ENCODE measurements at places on chromosomes 11 and 22.

DNA sequence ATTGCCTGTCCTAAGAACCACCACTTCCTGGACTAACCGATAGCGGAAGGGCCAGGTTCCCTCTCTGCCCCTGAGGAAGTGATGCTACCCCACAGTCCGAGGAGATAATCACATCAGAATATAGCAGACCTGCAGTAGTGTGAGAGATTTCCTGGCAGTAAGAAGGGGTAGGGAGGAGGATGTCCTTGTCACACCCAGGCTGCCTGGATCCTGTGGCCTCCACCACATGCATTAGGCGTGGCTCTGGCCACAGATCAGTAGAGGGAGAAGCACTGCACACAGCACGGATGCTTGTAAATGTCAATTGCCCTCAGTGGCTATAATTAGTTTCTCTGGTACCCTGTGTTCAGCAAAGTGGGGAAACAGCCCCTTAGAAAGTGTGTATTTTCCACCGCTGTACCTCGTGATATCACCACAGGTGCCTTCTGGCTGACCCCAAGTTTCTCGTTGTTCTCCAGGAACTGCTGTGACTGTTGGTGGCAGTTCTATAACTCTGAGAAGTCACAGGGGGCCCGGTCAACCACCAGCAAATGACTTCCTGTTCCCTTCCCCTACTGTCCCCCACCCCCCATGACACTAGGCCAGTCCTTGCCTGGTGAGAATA lies 61.8 kb downstream of the UBASH3B start:
- DNase-seq, result no peak

DNA sequence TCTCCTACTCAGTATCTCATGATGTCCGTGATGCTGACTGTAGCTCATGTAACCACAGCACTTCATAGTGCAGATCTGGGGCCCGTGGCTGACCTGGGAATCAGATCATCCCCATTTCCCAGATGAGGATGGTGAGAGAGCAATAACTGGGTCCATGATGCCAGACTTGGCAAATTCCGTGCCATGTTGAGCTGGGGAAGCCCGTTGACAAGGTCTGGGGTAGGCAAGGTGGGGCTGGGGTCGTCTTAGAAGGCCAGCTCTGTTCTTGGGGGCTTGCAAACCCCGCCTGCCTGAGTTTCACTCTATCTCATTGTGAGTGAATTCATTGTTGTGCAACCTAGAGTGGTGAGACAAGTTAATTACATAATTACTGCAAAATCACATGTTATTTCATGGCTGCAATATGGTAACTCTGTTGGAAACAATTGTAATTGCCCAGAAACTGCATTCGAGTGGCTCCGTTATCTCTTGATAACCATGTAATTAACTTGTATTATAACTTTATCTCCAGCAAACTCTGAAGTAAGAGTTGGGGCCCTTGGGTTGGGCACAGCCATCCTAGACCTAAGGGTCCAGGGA lies 41.7 kb downstream of the LMO1 start:
- DNase-seq, result no peak

DNA sequence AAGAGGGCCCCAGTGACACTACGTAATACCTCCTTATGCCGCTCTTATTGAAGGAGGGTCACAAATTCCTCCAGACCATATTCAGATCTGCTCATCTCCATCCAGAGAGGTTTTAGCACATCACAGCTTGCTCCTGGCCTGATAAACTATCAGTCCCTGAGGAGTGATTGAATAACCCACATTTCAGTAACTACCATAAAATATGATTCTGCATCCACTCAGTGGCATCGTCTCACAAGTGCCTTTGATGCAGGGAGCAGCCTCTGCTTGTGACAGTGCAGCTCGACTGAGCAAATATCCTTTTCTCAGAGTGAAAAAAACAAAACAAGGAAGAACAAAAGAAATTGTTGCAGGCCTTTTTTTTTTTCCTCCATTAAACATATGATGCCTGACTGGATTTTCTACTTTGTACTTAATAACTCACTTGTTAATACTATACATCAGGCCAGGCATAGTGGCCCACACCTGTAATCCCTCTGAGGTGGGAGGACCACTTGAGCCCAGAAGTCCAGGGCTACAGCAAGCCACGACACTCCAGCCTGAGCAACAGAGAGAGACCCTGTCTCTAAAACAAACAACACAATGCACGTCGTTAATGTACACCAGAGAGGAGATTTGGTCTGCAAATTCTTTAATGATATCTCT lies 64.5 kb downstream of the DDX10 start:
- no peak for DNase-seq

DNA sequence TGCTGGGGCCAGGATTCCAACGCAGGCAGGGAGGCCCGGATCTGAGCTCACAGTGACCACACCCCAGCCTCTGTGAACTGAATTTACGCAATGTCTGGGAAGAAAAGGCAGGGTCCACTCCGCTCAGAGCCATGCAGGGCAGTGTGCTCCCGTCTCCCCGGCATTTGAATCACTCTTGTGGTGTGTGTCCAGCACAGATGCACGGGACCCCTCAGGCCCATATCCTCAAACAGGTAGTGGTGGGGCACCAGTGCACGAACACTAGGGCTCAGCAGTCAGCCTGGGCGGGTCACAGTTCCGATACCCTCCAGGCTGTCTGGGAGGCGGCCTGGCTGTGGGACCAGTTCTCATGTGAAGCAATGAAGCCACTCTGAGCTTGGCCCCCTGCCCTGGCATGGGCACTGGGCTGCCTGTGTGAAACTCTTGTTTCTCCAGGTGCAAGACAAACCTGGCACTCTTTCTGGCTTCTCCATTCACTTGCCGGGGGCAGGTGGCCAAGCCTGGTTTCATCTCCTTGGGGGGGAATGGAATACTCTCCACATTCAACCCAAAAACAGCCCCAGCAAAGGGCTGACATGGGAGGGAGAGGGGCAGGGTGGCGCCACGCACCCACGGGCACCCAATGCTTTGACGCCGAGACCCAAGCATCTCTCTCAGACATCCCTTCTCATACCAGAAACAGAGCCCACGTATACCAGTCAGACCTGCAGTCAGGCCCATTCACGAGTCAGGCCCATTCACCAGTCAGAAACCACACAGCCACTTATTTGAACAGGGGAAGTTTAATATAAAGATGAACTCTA lies 14.3 kb downstream of the DHCR7 start:
- DNase-seq, result no peak

DNA sequence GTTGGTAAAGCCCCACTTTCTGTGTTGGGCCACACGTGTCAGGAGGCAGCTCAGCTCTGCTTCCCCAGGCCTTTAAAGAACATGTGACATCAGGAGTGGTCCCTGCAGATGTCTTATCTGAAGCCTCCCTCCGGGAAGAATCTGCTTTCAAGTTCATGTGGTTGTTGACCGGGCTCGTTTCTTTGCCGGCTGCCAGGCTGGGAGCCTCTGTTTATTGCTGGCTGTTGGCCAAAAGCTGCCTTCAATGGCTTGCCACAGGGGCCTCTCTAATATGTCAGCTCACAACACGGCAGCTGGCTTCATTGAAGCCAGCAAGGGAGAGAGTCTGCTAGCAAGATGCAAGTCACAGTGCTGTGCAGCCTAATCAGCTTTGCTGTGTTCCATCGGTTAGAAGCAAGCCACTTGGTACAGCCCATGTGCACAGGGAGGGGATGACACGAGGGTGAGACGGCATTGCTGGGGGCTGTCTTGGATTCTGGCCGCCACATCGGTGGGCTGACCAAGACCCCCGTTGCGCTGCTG lies 14.6 kb downstream of the MRGPRF start:
- peak; percentile 84 for DNase-seq

GRCh38 chr11:109222761-109223160 lies 199.2 kb upstream of the C11orf87 start:
- no peak for DNase-seq
